ENCODE measurements at places on chromosomes 13 and 19.

GRCh38 chr13:27522847-27523246 is 72.5 kb upstream of the MTIF3 start:
- DNase-seq = no peak

DNA sequence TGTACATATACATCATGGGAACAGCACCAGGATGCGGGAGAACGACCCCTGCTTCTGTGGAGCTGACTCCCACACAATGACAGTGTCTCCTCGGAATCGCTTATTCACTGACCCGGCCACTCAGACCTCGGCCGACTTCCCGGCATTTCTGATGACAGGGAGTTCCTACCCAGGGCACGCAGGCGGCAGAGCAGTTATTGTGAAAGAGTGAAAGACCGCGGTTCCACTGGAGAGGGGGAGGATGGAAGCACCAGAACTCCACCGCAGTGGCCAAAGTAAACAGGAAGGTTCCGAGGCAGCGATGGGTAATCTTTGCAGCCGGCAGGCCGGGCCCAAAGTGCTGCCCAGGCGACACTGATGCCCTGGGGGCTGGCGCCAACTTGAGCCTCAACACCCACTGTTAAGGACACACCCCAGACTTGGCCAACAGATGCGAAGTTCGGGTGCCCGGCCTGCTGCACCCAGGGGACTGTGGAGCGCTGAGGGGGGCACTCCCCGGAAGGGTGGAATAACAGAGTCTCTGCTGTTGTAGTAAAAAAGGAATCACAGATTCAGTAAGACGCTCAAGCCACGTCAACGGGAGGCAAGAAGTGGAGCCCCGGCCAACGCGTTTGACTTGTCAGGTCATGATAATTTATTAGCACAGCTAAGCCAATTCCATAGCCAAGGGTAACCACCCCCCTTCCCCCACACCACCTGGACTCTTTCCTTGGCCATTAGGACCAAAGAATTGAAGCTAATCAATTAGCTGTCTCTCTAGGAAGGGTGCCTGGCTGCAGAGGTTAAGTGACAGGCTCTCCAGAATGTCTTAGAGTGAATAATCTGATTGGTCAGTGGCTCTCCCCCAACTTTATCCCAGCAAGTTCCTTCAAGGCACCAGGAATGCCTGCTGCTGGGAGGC is 5.8 kb downstream of the MLLT1 start:
- no peak for DNase-seq

GRCh38 chr13:35787937-35788336 is 311.4 kb upstream of the MAB21L1 start:
- no peak for DNase-seq

DNA sequence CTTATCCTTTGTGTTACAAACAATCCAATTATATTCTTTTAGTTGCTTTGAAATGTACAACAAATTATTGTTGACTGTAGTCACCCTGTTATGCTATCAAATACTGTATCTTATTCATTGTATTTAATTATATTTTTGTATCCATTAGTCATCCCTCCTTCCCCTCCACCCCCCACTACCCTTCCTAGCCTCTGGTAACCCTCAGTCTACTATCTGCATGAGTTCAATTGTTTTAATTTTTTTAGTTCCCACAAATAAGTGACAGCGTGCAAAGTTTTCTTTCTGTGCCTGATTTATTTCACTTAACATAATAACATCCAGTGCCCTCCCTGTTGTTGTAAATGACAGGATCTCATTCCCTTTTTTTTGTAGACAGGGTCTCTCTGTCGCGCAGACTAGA is 4.5 kb downstream of the SAE1 start:
- DNase-seq = no peak

DNA sequence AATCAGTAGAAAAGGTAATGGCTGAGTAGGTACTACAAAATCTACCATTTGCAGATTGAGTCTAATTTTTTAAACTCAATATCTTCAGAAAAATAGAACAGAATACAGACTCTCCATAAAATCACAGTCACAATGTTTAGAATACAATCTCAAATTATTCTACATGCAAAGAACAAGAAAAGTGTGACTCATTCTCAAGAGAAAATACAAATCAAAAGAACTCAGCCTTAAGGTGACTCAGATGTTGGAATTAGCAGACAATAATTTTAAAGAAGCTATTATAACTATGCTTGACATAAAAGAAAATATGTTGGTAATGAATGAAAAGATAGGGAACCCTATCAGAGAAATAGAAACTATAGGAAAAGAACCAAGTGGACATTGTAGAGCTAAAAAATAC is 78.9 kb downstream of the RXFP2 start:
- DNase-seq = no peak

GRCh38 chr13:75702476-75702875 is 66.3 kb downstream of the LMO7 start:
- no peak for DNase-seq

DNA sequence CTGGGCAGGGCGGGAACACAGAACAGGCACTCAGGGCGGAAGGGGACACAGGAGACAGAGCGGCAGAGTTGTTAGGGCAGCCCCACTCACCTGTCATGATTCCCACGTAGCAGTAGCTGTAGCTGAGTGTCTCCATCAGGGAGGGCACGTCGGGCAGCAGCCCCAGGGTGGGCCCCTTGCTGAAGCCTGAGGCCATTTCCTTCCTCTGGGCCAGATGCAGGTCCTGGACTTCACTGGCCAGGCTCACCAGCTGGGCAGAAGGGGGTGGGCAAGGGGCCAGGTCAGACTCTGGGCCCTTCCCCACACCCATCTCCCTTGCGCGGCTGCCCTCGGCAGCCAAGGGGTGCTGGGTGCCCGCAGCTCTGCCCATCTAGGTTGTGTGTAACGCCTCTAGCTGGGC is 5.9 kb downstream of the MBOAT7 start:
- no peak for DNase-seq
